ENCODE measurements at places on chromosomes 2 and 18.

GRCh38 chr2:176991411-176991810 is 221.2 kb upstream of the HNRNPA3 start:
- DNase-seq = no peak

- no peak for DNase-seq
Measured at GRCh38 chr2:145644820-145645302, 1124.9 kb upstream of the ZEB2 start.

- no peak for DNase-seq
Measured at GRCh38 chr2:179525340-179525739, 260.7 kb upstream of the SESTD1 start.

GRCh38 chr2:152716805-152717227 is 445 bp downstream of the PRPF40A start:
- DNase-seq = no peak

DNA sequence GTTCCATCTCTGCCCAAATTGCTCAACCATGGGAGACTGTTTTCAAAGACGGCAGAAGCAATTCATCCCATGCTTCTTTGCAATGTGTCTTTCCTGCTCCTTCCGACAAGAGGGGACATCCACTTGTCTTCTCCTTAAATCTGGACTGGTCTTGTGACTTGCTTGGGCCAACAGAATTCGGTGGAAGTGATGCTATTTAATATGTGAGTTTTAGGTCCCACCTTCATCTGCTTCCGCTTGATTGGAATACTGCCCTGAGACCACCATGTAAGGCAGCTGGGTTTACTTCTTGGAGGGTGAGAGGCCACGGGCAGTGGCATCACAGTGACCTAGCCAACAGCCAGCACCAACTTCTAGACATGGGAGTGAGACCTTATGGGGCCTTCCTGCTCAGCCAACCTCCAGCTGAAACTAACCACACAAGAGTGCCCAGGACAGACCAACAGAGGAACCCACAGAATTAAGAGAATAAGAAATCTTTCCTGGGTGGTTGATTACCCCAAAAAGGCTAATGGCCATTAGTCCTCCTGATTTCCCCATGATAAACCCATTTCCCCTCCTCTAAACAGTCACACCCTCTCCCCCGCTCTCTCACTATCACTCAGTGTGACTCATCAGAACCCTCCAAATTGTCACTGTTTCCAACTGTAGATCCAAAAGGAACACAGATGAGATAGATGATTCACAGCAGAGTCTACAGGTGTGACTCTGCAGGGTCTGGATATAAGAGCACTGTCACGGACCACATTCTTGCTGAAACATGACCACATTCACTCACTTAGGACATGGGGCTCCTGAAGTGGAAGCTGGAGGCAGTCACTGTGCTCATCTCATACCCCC is 16.2 kb upstream of the RHOB start:
- no peak for DNase-seq

GRCh38 chr2:136557203-136557602 is 208.1 kb upstream of the THSD7B start:
- DNase-seq = no peak

DNA sequence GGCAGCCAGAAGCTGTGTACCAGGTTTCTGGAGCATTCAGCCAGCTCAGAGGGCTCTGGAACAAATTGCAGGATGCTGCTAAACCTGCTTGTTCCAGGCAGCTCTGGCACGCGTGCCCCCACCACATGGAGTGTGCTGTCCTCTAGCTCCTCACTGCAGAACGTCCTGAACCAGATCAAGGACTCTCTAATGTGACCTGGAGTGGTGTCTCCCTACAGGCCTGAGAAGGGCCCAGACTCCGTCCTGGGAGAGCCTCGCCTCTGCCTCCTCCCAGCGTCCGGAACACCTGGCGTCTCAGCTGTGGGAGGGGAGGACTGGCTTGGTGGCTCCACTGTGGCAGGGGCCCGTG is 115.6 kb upstream of the GPC1 start:
- DNase-seq = no peak

GRCh38 chr18:63147973-63148372 is 171.6 kb downstream of the BCL2 start:
- DNase-seq = no peak

- DNase-seq = no peak
Measured at GRCh38 chr18:49362431-49362830, 98.0 kb downstream of the DYM start.

DNA sequence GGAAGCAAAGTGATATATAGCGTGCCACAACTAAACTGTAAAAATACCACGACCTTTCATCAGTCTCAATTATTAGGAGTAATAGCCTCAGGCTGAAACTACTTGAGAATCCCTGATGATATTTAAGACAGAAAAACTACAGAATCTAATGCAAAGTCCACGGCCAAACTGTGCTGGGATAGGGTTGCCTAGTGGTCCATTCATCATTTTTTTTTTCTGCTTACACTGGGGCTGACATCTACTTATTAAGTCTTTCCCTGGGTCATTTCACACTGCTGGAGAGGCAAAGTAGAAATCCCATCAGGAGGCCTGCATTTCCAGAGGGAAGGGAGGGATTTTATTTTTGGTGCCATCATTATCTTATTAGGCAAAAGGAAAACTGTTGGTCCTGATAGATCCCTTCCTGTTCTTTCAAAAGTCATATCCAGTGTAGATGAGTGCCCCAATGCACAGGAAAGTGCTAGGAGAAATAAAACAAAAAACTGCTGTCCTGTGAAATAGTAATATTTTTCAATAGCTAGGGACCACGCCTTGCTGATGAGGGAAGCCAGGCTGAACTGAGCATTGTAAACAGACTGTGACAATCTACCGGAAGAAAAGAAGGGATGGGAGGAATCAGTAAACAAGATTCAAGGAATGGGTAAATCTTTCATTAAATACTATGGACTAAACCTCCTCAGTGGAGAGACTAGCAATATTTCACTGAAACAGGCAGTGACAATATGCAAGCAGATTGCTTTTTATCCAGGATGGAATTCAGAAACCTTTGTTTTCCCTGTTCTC is 644.3 kb downstream of the IRS1 start:
- no peak for DNase-seq

DNA sequence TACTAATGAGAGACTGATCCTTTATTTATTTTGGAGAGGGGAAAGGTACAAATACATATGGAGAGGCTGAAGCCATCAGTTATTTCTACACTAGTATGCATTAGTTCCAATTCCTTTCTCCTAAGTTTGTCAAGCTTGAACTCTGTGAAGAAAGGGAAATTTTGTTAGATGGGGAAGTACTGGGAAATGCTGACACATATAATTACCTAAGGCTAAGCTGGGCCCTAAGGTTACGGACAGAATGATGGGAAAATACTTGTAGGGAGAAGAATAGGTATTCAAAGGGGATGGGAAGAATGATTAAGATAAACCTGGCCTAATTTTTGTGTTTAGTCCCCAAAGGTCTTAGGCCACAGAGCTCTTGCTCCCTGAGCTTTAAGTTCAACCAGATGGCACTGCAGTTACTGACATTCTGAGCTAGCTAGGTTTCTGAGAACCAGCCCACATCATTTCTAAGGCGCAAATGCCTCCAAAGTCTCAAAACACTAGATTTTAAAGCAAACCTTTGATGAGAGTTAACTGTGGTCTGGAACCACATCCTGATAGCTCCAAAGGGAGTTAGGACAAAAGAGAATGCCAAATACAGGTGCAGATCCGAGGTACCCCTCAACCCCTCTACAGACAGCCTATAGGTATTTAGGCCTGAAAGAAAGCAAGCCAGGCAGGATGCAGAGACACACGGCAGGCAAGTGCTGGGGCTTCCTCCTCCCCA is 2.7 kb downstream of the TMEM163 start:
- DNase-seq = no peak

GRCh38 chr2:26764906-26765305 is 822 bp downstream of the SLC35F6 start:
- DNase-seq = no peak
